ENCODE measurements at places on chromosomes 7 and 10.

- DNase-seq, result no peak
These were observed 3.1 kb downstream of the GPER1 start for GRCh38 chr7:1090686-1091643.

DNA sequence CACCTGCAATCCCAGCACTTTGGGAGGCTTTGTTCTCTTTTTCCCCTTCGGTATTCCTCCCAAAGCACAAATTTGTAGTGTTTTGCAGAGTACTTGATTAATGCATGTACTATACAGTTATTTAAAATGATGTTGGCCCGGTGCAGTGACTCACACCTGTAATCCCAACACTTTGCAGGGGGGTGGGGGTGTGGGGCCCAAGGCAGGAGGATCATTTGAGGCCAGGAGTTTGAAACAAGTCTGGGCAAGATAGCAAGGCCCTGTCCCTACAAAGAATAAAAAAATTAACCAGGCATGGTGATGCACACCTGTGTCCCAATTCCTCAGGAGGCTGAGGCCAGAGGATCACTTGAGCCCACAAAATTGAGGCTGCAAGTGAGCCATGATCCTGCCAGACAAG, 26.8 kb upstream of the FOXK1 start:
- DNase-seq, result no peak

DNA sequence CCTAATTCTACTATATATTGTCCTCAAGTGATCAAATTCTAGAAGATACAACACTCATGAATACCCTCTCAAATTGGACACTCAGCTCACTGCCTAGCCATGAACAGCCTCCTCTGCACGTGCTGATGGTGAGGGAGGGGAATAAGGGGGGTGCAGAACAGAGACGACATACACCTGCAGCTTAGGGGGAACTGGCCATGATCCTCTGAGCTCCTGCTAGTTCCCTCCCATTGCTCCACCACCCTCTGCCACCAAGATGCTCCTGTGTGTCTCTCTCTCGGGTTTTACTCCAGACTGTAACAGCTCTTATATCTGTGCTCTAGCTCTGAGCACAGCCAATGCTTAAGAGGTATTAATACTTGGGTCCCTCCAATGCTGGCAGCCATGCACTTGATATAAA, 70.7 kb downstream of the VOPP1 start:
- no peak for DNase-seq

- no peak for DNase-seq
These were observed 61.7 kb upstream of the CDK13 start for GRCh38 chr7:39888171-39888853.

DNA sequence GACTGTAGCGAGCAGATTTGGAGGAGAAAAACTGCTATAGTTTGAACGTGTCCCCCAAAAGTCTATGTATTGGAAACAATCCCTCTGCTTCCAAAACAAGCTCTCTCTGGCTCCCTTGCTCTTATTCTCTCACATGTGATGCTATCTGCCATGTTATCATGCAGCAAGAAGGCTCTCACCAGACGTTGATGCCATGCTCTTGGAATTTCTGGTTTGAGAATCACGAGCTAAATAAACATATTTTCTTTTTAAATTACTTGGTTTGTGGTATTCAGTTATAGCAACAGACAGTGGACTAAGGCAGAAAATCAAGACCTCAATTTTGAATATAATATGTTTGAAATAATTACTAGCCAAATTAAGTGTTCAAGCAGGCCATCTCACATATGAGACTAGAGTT, 17.5 kb upstream of the GNAT3 start:
- no peak for DNase-seq

GRCh38 chr10:46556515-46557318, at the start of gene GPRIN2:
Gene GPRIN2, minus strand, starts transcription at chr10:46556658. Its CDS starts 5,922 bp downstream, at chr10:46550736.
- DNase-seq, result no peak

GRCh38 chr10:89280508-89280907, 21.3 kb upstream of the IFIT2 start:
- DNase-seq, result no peak

GRCh38 chr7:106424476-106425016, 139.8 kb upstream of the NAMPT start:
- DNase-seq, result no peak

DNA sequence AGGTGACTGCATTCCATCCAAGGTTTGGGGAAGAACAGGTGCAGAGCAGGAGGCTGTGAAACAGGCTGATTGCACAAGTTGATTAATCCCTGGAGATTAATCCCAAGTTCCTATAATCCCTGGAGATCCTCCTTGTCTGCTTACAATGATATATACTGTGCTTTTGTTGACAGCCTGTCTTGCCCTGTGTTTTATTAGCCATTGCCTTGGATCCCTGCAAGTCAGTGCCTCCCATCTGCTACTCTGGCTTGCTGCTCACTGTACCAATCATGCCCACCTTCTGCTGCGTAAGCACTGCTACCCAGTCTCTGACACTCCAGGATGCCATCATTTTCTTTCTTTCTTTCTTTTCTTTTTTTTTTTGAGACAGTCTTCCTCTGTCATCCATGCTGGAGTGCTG, 65.4 kb downstream of the ANKRD61 start:
- DNase-seq, result no peak

- DNase-seq, result peak; percentile 46
These were observed 6.7 kb downstream of the ATP6V1F start for GRCh38 chr7:128869138-128869943.

DNA sequence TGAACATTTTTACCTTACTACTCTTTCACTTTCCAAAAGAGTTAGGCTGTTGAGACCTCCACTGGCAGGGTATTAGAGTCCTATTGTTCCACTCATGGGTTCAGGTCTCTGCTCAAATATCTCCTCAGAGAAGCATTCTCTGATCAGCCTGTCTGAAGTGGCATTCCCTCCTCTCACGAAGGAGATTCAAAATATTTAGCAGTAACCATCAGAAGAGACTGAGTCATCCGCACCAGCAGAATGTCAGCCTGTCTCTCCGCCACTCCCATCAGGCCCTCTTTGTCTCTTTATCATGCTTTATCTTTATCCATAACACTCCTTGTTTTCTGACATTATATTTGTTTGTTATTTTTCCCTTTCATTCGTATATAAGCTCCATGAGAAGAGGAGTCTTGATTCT, 79.1 kb downstream of the AASS start:
- DNase-seq, result no peak

DNA sequence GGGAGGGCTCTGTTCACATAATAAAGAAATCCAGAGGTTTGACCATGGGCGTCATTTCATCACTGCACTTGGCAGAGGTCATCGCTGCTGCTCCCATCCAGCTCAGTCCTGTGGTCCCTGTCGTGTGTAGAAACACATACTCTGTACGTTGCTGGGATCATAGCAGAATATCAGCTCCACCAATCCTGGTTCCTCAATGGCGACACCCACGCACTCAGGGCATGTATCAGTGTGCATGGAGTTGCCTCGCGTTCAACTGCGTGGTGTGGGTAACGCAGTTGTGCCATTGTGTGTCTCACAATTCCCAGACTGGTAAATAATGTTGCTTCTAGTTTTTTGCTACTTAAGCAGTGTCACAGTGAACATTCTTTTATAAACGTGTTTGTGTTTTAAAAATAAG, 111.1 kb downstream of the LHPP start:
- DNase-seq, result no peak
